Activated naive CD8-positive, alpha-beta T cell treated with anti-CD3 and anti-CD28 coated beads, Interleukin-2, amount 10 ng/mL, durations not matched to agents 7 days and 5 days (primary cell): ENCODE measurements at places on chromosomes 1 and 21.

GRCh38 chr1:32200226-32201010 lies at the start of gene CCDC28B:
Gene CCDC28B, plus strand, starts transcription at chr1:32200595. Its CDS starts 1,341 bp downstream, at chr1:32201936.
- DNase-seq: peak; percentile 72

- peak; percentile 45 for DNase-seq
Observed at GRCh38 chr1:183023146-183023600, at the start of gene LAMC1. Gene LAMC1, plus strand, starts transcription at chr1:183023420. Its CDS starts 297 bp downstream, at chr1:183023717.

GRCh38 chr1:16628361-16629111 lies 15.2 kb upstream of the NBPF1 start:
- DNase-seq: peak; percentile 48

- DNase-seq: no peak
Observed at GRCh38 chr1:78079580-78079979, 33.8 kb downstream of the GIPC2 start.

DNA sequence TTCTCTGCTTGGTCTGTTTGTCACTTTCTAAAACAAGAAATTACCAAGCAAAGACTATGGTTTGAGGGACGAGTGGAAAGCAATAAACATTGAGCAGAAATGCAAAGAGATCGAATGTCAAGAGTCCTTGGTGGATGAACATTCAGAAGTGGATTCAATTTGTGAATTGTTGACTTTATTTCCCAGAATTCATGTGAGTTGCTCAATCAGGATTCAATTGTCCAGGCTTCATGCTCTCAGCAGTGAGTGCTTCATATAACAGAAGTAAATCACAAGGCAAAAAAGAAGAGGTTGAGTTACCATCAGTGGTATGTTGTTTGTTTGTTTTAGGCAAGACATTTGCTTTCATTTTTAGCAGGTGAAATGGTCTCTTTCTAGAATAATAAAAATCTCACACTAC lies 31.9 kb downstream of the NGF start:
- DNase-seq: no peak

DNA sequence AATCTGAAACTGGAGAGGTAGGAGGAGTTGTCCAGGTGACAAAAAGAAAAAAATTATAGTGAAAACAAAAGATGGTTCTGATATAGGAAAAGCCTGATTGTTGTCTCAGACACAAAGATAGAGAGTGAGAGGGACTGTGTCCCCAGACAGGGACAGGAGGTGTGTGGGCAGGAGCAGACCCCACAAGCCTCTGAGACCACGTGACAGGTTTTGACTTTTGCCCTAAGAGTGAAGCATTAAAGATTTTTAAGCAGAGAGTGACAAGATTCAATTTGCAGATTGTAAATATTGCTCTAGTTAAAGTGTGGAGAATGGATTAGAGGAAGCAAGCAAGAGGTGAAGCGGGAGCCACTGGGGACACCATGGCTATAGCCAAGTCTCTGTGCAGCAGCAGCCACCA lies 10.4 kb downstream of the PRR9 start:
- DNase-seq: no peak

GRCh38 chr1:208179961-208180409 lies 64.2 kb downstream of the PLXNA2 start:
- no peak for DNase-seq

DNA sequence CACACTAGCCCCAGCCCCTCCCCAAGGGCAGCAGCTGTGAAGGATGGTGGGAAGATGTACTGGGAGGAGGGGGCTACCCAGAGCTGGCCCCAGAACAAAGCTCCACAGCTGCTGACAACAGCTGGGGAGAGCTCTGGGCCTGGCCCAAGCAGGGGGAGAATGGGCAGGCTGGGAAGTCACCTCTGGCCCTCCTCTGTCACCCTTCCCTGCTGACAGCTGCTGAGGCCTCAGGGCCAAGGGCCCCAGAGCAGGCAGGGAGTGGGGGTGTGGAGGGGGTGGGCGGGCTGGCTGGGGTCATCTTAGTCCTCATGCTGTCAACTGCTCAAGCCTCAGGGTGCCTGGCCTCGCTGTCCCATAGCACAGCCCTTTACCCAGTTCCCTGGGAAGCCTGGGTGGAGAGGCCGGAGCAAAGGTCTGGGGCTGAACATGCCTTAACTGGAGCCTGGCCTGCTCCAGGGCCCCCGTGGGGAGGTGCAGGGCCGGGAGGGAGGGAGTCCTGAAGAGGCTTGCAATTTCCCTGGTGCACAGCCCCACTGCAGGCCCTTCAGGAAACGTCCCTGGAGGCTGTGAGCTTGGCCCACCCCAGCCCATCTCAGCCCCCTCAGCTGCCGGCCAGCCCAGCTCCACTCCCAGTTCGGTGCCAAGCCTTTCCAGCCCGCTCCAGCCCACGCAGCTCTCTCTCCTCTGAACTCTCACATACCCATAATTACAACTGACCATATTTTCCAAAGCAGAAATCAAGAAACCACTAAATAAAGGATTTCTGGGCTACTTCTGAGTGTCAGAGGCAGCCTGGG lies 25.7 kb downstream of the HSPG2 start:
- DNase-seq: no peak

DNA sequence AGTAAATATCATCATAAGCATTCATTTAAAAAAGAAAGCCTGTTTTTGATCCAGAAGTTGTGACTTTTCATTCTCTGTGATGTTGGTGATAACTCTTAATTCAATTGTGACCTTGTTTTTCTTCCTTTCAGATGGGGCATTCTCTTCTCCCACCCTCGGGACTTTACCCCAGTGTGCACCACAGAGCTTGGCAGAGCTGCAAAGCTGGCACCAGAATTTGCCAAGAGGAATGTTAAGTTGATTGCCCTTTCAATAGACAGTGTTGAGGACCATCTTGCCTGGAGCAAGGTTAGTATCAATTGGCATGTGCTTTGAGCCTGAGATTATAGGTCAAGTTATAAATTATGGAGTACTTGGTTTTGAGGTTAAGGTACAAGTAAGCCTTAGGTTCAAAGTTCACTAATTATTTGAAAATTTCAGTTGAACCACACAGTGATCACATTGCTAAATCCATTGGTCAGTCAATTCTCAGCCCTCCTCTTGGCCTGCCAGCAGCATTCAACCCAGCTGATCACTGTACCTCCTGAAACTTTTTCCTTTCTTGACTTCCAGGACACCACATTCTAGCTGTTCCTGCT lies 4.1 kb downstream of the PRDX6 start:
- no peak for DNase-seq

- DNase-seq: no peak
Observed at GRCh38 chr1:234668577-234668955, 58.6 kb upstream of the IRF2BP2 start.

GRCh38 chr1:34013958-34014737 lies 150.3 kb downstream of the HMGB4 start:
- peak; percentile 31 for DNase-seq

DNA sequence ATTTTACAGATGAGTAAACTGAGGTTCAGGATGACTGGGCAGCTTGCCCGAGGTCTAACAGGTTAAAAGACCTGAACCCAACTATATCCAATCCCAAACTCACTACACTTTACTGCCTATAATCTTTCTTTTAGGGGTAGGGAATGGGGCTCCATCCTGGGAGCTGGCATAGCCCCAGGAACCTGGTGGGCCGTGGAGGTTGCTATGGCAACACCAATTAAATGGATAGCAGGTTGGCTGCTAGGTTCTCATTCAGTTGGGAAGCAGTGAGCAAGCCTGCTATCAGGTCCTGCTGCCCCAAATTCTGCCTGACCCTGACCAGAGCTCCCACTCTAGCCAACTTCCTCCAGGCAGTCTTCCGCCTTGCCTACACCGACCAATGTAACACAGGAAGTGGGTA lies 40.9 kb downstream of the LRP8 start:
- no peak for DNase-seq

- no peak for DNase-seq
Observed at GRCh38 chr21:41545500-41546359, 37.8 kb upstream of the TMPRSS2 start.

DNA sequence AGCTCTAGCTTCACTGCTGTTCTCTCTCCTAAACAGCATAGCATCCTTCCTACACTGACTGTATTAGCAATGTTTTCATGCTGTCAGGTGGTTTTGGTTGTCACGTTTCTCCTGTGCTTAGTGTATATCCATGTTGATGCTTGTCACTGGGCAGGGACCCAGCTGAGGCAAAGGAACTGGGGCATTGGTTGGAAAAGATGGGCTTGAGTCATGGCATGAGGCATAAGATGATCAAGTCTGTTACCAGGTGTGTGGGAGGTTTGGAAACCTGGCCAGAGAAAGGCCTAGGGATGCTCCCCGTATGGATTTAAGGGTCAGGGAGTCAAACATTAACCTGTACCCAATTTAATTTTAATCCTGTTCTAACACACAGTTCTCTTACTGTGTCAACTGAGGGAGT lies 69.6 kb downstream of the OSBPL9 start:
- DNase-seq: no peak

GRCh38 chr1:91541918-91542533 lies 41.4 kb downstream of the CDC7 start:
- DNase-seq: no peak

DNA sequence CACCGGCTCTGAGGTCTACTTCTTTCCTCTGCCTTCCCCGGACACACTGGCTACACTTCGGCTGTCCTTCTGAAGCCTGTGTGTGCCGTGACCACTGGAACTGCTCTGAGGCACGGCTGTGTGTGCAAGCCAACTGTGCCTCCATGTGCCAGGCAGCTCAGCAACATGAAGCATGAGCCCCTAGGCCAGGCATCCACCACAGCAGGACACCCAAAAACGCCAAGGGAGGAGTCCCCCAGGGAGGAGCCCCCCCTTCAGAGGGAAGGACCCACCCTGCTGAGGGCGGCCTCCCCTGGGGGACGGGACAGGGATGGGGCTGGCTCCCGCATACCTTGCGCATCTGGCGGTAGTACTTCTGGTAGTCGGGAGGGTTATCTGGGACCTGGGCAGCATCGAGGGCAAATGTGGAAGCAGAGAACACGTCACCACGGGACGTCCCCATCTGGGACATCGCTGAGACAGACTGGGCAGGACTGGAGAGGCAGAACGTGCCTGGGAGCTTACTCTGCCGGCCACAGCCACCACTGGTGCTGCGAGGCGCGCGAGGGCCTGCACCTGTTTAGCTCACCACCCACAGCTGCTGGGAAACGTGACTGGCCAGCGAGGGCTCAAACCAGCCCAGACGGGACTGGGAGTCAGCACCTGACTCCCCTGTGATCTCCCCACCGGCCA lies 20.5 kb downstream of the LSS start:
- DNase-seq: peak; percentile 17

DNA sequence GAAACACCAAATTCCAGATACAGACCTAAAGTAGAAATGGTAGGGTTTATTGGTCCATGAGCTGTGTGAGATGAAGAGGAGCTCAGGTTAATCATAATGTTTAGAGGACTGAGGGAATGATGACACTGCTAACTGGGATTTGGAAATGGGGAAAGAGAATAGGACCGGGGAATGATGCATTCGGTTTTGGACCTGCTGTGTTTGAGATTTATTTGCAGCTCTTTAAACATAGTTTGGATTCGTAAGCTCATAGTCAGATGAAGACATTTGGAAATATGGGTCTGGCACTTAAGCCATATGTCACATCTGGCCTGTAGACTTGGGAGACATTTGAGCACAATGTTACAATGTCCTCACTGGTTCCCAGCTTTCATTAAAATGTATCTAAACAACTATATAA lies 127.9 kb upstream of the DUSP10 start:
- no peak for DNase-seq

- DNase-seq: no peak
Observed at GRCh38 chr1:154772606-154773506, 97.2 kb downstream of the KCNN3 start.

DNA sequence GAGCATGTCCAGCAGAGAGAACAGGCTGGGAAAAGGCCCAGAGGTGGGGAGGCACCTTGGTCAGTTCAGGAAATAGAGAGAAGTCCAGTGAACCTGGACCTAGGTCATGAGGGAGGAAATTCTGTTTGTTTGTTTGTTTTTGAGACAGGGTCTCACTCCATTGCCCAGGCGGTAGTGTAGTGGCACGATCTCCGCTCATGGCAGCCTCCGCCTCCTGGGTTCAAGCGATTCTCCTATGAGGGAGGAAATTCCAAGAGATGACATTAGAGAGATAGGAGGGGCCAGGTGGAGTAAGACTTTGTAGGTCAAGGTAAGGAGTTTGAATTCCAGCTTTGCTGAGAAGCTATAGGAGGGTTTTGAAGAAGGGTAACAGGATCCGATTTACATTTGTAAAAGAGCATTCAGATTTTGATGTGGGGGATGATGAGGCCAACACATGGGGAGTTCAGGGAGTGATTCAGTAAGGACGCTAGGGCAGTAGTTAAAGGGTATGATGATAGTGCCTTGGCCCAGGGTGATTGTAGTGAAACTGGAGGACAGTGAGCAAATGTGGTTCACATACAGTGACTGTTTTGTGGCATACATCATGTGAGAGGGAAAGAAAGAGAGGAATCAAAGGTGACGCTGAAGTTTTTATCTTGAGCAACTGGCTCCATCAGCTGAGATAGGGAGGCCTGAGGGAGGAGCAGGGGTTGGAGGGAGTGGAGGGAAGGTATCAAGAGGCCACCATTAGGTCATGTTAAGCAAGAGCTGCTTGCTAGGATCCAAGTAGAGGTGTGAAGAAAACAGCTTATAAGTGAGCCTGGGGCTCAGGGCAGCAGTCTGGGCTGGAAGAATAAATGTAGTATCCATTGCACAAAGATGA lies 8.3 kb upstream of the TRABD2B start:
- DNase-seq: no peak

GRCh38 chr1:19955534-19956170 lies 23.8 kb downstream of the PLA2G2A start:
- DNase-seq: no peak

DNA sequence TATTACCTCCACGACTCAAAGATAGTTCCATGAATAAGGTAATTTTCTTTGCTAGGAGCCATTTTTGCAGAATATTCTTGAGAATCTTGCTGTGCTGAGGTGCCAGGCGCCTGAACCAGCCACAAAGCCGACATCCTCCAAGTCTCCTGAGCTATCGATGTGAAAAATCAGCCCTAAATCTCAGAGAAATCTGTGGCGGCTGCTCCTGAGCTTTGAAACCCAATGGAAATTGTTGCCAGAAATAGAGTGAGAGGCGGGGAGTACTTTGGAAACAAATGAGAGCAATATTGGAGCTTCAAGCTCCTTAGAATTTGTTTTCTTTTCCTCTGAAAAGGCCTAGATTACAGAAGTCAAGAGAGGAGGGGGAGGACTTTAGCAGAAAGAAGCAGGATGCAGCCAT lies 6.3 kb downstream of the CAMK1G start:
- no peak for DNase-seq

DNA sequence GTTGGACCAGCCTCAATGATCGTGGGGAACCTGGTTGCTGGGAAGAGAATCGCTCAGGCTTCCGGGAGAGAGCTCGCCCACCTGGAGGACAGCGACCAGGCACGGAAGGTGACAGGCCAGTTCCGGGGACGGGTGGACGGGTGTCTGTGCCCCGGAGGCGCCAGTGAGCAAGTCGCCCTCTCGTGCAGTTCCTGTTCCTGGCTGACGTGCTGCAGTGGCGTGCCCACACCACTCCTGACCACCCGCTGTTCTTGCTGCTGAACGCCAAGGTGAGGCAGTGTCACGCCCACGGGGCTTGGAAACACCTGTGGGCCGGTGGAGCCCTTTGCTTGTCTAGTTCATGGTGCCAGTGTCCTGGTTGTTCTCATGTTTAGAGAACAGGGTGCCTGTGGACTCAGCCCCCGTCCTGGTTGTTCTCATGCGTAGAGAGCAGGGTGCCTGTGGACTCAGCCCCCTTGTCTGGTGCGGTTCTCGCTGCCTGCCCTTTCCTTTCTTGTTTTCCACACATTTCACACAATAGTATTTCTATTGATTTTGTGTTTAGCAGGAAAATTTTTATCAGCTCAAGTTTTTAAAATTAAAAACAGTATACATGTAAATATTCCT lies 53.1 kb downstream of the S100B start:
- DNase-seq: peak; percentile 66
